Temporal lobe (tissue), 4 donors: ENCODE measurements at places on chromosomes 4 and X. TPM values are rescaled to one million over a fixed set of nuclear protein-coding genes. Genes with fewer than 3 reads are reported as not detected.

Gene PTPN13
- total RNA-seq, result 50.4 TPM

Gene CABS1
- total RNA-seq, result not detected

Gene PCDH19
- 40.8 TPM for total RNA-seq

Gene PRSS12
- total RNA-seq, result 43.3 TPM

Gene PDGFRA
- total RNA-seq, result 67.9 TPM

Gene SPANXC
- total RNA-seq, result not detected

Gene TRO
- total RNA-seq, result 61.0 TPM
